ENCODE measurements at places on chromosomes 6 and 20.

DNA sequence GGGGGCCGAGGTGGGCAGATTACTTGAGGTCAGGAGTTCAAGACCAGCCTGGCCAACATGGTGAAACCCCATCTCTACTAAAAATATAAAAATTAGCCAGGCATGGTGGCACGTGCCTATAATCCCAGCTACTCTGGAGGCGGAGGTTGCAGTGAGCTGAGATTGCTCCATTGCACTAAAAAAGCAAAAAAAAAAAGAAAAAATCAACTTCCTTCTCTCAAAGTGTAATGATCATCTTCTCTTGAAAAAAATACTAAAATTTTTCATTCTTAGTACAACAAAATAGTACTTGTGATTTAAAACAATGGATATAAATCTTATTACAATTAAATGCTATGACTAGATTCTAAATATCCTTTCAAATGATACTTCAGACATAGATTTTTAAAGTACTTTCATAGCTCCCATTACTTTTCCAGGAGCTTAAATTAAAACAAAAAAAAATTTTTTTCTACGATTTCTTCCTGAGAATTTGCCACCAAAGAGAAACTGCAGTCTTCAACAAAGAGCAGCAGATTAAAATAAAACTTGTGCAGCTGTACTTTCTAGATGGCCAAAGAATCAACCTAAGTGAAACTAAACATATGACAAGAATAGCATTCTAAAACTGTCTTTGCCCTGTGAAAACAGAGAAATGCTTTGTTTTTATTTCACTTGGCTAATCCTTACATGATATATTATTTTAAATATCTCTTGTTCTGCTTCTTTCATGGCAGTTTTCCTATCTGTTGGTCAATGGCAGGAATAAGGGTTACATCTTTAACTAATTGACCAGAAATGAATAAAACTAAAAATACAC lies 75.2 kb downstream of the MAP3K5 start:
- no peak for DNase-seq

- no peak for DNase-seq
Measured at GRCh38 chr6:105680131-105680530, 277.2 kb upstream of the PREP start.

DNA sequence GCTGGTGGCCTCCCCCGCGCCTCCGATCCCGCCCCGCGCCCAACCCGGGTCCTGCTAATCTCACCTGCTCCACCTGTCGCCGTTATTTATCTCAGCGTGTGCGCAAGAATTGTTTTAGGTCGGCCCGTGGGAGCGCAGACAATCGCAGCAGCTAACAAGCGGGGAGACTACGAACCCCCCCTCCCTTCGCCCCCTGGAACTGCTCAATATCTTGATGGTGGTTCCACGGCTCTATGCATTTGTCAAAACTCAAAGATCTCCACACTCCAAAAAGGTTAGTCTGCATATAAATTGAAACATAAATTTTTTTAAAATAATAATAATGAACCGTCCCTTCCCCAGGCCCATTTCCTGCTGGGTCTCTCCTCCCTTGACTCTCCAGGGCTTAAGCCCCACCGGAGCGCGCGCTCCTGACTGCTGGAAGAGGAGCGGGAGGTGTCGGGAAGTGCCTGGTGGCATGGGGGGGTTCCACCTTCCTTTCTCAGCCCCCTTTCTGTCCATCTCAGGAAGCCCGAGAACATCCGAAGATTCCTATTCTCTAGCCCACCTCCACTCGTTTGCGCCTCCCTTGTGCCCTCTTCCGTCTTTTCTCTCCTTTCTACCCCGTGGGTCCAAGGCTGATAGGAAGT lies 1.6 kb upstream of the MDGA1 start:
- peak; percentile 76 for DNase-seq

- DNase-seq, result no peak
Measured at GRCh38 chr20:957544-957943, 41.4 kb upstream of the ANGPT4 start.

GRCh38 chr6:169545982-169546381 lies 155.8 kb downstream of the WDR27 start:
- DNase-seq, result no peak

DNA sequence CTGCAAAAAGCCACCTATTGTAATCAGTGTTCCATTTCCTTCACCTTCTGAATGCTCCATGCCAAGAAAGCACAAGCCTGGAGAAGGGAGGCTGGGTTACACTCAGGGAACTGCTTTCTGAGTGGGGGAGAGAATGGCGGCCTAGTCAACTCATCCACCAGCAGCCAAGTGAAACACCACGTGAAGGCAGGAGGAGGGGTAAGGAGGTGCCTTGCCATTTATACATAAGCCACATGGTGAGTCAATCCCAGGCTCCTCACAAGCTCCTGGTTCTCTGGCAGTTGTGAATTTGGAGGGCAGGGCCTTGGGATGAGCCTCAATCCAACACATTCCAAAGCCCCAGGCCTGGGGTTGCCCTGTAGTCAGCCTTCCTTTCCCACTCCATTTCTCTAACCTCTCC lies 149.4 kb downstream of the CD24 start:
- DNase-seq, result no peak

DNA sequence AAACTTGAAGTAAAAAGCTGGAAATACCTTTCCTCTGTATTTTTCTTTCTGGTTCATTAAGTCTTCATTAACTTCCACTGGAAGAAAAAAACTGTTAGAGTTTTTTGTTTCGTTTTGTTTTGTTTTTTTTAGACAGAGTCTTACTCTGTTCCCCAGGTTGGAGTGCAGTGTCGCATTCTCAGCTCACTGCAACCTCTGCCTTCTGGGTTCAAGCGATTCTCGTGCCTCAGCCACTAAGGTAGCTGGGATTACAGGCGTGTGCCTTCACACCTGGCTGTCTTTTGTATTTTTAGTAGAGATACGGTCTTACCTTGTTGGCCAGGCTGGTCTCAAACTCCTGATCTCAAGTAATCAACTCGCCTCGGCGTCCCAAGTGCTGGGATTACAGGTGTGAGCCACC lies 14.9 kb downstream of the RPF2 start:
- no peak for DNase-seq

GRCh38 chr6:16894301-16894700 lies 133.0 kb upstream of the ATXN1 start:
- no peak for DNase-seq

DNA sequence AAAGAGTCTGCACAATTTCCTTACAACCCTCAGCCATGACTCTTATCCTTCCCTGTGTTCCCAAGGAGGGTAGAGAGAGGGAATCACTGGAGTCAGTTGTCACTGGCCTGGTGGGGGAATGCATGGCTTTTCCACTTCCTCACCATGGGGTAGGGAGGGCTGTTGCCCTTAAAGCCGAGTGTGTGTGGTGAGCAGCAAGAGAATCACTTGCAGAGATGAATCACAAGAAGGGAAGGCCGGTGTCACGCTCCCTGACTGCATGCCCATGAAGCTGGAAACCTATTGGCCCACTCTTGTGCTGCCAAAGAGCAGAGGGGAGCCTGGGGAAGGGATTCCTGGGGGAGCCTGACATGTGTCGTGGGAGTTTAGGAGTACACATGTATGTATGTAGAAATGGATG lies 18.1 kb upstream of the BMP6 start:
- no peak for DNase-seq

DNA sequence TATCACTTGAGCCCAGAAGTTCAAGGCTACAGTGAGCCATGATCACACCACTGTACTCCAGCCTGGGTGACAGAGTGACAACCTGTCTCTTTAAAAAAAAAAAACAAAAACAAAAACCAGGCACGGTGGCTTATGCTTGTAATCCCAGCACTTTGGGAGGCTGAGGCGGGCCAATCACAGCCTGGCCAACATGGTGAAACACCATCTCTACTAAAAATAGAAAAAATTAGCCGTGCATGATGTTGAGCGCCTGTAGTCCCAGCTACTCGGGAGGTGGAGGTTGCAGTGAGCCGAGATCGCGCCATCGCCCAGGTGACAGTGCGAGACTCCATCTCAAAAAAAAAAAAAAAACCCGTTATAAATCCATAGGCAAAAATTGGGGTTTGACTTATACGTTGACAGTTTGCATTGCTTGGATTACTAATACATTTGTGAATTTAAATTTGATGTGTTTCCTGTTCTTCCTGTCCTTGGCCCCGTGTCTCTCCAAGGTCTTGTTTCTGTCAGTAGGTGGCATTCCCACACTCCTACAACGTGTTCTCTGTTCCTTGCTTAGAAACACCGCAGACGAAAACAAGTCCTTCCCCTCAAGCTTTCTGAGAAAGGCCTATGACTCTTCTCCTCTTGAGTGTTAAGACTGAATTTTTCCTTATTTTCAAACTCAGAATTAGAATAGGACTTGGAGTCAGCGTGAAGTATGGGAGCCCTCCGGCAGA lies 147.0 kb downstream of the DTNBP1 start:
- DNase-seq, result no peak

DNA sequence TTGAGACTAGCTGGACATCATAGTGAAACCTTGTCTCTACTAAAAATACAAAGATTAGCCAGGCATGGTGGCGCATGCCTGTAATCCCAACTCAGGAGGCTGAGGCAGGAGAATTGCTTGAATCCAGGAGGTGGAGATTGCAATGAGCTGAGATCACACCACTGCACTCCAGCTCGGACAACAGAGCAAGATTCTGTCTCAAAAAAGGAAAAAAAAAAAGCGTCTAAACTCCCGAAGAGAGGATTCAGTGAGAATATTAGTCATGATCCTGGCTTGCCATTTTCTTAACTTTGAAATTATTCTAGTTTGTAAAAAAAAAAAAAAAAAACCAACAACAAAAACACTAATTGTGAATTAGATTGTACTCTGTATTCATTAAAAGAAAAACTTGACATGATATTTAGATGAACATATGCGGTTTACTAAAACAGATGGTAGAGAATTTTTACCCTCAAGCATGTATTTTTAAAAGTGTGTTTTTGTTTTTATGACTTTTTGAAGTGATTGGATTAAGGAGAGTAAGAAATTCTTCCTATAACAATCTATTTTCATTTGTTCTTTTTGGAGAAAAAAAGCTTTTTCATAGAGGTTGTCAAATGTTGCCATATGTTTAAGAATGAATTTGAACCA lies 80.7 kb downstream of the UST start:
- no peak for DNase-seq

GRCh38 chr6:168343239-168344150 lies 23.9 kb upstream of the DACT2 start:
- no peak for DNase-seq

- no peak for DNase-seq
Measured at GRCh38 chr6:15906420-15907016, 222.4 kb upstream of the MYLIP start.

- DNase-seq, result no peak
Measured at GRCh38 chr6:2542101-2542857, 208.4 kb downstream of the MYLK4 start.

- DNase-seq, result no peak
Measured at GRCh38 chr6:11761744-11762620, 16.6 kb downstream of the ADTRP start.

- no peak for DNase-seq
Measured at GRCh38 chr6:30571762-30572082, 480 bp downstream of the ABCF1 start.

DNA sequence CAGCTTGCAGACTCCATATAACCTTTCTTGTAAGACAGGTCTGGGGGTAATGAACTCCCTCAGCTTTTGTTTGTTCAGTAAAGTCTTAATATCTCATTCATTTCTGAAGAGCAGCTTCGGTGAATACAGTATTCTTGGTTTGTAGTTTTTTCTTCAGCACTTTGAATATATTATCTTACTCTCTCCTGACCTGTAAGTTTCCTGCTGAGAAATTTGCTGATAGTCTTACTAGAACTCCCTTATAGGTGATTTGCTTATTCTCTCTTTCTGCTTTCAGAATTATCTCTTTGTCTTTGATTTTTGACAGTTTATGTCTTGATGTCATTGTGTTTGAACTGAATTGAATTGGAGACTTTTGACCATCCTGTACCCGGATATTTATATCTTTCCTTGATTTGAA lies 35.3 kb upstream of the SLC22A3 start:
- DNase-seq, result no peak

- DNase-seq, result no peak
Measured at GRCh38 chr6:154731296-154732218, 1.7 kb upstream of the SCAF8 start.

GRCh38 chr6:134323698-134324097 lies 5.8 kb upstream of the SGK1 start:
- DNase-seq, result no peak

DNA sequence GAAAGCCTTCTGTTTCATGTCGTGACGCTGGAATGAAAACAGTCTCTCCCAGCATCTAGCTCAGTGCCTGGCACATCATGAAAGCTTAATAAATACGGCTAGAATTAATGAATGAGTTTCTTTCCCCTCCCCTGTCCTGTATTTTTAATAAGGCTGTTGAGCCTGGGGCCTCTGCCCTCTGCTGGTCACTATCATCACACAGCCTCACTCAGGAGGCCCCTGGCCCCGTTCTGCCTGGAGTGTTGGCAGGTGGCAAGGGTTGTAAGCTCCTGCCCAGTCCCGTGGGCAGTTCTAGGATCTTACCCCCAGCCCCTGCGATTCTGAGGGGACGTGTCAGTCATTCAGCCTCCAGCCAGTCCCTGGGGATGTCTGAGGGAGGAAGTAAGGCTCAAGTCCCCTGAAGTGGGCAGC lies 41.4 kb downstream of the PHACTR3 start:
- DNase-seq, result no peak

GRCh38 chr6:5481750-5482149 lies 220.4 kb downstream of the FARS2 start:
- DNase-seq, result no peak

GRCh38 chr6:143936778-143937667 lies 71.0 kb downstream of the PLAGL1 start:
- no peak for DNase-seq

DNA sequence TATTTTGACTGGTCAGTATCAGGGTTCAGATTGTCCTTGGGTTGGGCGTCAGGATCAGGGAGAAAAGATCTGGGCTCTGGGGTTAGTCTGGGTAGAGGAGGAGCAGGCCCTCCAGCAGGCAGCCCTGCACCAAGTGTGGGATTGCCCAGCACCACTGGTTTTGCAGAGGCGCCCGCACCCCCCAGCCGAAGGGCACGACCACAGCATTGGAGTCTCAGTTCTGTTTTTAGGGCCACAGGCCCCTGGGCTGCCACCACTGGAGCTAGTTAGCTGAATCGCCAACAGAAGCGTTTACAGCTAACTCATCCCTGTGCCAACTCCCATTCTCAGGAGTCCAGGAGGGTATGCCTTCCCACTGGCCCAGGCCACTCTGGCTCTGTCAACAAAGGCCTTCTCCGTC lies 84.2 kb downstream of the TCP11 start:
- no peak for DNase-seq

DNA sequence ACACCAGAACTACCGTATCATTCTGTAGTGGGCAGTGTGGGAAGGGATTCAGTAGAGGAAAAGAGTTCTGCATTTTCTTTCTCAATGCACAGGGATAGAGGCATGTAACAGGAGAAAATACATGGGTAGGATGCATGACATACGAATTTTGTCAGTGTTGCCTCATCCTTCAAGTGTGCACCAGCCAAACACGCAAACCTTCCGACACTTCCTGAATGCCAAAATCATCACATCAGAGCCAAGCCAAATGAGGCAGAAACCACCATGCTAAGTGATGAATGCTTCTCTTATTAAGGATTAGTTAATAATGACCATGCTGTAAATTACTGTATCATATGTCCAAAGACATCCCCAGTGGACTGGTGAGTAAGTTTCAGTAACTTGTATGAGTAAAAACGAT lies 27.3 kb downstream of the RAMACL start:
- DNase-seq, result no peak

GRCh38 chr6:44698602-44699001 lies 311.1 kb downstream of the CDC5L start:
- no peak for DNase-seq

All from T follicular helper cell (primary cell).